CD4-positive, alpha-beta T cell treated with Interleukin-10 for 1 hour (primary cell): ENCODE measurements at places on chromosomes 1 and 21.

DNA sequence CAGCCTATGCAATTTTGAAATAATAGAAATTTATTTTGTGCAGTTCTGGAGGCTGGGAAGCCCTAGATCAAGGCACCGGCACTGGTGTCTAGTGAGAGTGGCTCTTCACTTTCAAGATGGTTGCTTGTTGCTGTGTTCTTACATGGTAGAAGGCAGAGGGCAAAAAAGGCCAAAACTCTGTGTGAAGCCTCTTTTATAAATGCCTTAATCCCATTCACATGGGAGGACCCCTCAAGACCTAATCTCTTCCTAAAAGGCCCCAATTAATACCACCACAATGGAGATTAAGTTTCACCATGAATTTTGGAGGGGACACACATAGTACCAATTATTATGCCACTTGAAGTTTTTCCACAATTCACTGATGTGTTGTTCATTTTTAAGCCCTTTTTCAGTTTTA, 21.0 kb downstream of the PRKAB2 start:
- no peak for DNase-seq

DNA sequence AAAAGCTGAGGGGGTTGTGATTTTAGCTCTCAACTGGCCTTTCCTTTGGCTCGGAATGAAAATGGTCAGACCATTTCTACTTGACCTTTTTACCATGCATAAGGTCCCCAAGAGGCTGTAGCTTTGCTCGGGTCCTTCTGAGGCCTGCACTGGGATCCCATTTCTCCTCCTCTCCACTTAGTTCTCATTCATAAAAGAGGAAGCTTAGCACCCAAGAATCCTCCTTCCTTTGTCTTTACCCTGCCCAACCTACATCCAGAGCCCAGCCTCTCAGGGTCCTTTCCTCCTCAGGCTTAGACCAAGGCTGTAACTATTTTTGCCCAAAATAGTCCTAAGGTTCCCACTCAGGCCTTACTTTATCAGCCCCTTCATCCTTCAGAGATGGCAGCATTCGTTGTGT, 6.0 kb upstream of the SLC27A3 start:
- DNase-seq, result no peak

GRCh38 chr1:23867542-23867894, 572 bp downstream of the FUCA1 start:
- no peak for DNase-seq

DNA sequence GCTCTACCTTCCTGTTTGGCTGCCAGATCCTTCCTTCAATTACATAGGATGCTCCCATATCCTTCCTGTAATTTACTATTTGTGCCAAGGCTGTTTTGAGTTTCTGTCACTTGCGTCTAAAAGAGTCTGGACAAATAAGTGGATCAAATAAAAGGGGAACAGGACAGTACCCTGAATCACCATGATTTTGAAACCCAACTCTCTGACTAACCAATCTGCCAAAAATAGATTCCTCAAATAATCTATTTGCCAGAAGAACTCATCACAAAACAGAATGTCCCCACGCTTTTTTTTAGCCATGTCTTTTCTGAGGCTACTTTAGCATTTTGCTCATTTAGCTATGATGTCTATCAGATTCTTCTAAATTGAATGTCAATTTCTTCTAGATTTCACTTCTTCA, 392.6 kb downstream of the NTNG1 start:
- no peak for DNase-seq
